Right lung (tissue), 10 donors: ENCODE measurements at places on chromosomes 1 and 21.

DNA sequence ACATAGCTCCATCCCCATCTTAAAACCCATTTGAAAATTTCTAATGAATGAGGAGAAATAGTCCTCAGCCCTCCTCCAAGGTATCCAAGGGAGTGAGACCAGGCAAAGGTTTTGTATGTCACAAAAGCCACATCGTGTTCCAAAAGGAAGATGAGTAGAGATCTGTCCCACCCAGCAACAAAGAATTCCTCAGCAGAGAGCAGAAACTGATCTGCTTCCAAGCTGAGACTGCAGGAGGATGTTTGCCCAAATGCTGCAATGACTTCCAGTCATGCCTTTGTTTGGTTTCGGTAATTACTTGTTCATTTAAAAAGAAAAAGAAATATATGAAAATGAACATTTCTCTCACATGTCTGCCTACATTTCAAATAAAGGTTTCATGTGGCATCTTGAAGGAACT is 186.9 kb downstream of the SETD4 start:
- DNase-seq, result no peak

DNA sequence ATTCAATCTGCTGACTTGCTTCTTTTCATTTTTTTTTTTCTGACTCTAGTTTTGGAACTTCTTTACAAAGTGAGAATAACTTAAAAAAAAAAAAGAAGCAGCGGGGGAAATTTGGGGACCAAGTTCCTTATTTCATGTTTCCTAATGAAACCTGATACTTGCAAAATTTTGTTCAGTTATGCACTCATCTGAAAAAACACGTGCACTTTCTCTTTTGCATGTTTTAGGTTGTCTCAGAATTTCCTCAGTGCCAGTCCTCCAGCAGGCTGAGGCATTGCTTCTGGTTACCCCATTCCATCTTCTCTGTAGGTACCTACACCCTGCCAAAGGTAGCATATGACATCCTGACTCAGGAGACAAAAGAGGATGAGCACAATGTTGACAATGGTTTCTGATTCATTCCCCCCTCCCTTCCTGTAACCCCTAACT is 299.7 kb downstream of the GRIK1 start:
- no peak for DNase-seq

- no peak for DNase-seq
Measured at GRCh38 chr1:231808116-231808515, 181.5 kb downstream of the DISC1 start.

GRCh38 chr1:235990330-235990795 is 74.5 kb downstream of the NID1 start:
- no peak for DNase-seq

DNA sequence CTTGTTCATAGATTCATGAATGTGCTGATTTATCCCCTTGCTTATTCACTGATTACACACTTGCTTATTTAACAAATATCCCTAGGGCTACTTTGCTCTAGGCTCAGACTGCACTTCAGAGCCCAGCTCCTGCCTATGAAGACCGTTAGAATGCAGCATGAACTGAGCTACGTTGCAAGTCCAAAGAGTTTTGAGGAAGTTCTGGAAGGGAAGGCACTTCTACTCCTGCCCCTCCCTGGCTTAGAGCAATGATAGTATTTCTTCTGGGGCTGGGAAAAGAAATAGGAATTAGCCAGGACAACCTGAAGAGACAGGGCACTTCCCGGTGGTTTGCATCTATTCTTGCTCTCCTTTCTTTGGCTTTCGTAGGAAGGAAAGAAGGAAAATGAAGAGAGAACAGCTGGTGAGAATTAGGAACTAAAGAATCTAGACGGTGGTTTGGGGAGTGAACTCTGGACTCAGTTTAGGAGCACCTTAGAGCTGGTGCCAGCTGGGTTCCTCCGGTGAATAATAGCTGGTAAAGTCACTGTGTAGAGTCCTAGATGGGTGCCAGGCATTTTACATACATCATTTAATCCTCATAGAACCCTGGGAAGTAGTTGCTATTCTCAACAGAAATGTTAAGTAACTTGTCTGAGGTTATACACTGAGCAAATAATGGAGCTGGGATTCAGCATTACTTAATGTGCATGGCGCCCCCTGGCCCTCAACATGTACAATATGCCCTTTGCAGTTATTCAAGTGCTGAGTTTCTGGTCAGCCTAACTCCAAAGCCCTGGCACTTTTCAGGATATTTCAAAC is 65.9 kb downstream of the NDUFS5 start:
- DNase-seq, result peak; percentile 62

- no peak for DNase-seq
Measured at GRCh38 chr1:174160109-174160473, 771 bp downstream of the RABGAP1L start.
